Stimulated activated CD4-positive, alpha-beta T cell treated with anti-CD3 and anti-CD28 coated beads, Interleukin-2, amount 100 ng/mL, for 24 hours (primary cell): ENCODE measurements at places on chromosomes 12 and 14.

DNA sequence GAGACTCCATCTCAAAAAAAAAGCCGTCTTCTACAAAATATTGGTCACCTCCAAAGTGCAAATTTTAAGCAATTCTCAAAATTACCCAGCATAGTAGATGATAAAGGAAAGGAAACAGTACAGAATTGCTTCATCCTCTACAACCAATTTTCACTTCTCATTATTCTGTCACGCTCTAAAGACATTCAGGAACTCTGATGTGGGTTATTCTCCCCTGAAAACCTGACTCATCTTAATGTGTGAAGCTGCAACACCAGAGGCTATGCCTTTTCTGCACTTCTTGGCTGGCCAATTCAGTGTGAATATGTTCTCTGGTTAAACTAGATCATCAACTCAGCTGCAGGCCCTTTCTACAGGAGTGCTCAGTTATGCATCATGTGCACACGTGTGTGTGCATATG is 11.0 kb downstream of the PTGER2 start:
- DNase-seq: peak; percentile 51

DNA sequence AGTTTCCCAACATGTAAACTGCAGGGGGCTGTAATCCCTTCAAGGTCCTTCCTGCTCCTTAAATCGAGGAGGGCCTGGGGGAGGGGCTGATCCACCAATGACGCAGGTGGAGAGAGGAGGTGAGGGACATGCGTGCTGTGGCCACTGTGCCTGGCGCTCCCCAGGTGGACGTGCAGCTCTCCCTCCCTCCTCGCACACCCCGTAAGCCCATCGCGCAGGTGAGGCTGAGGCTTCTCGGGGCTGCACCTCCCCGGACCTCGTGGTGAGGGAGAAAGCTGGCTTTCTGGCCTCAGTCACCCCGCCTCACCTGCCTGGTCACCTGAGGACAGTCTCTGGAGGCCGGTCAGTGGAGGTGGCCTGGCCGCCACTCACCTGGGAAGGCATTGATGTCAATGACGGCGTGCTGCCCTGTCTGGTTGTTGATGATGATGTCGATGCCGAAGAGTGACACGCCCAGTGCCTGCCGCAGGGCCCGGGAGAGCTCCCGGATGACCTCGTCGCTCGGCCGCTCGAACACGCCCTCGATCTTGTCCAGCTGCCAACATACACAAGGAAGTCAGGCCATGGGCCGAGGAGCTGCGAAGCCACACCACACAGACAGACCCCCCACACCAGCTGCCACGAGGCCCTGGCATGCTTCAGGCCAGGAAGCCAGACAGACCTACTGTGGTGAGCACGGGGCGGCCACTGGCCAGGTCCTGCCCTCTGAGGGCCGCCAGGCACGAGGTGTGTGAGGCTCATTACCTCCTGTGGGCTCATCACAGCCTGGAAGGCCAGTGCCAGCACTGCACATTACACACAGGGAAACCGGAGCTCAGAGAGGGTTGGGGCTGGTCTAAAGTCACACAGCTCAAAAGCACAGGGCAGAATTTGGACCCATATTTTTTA is 23.3 kb downstream of the CHGA start:
- DNase-seq: no peak

GRCh38 chr12:44960423-44960822 is 84.3 kb upstream of the NELL2 start:
- no peak for DNase-seq

GRCh38 chr14:68945585-68946488 is 33.3 kb downstream of the ACTN1 start:
- DNase-seq: no peak

GRCh38 chr14:58104808-58105207 is 47.2 kb downstream of the ARMH4 start:
- no peak for DNase-seq

DNA sequence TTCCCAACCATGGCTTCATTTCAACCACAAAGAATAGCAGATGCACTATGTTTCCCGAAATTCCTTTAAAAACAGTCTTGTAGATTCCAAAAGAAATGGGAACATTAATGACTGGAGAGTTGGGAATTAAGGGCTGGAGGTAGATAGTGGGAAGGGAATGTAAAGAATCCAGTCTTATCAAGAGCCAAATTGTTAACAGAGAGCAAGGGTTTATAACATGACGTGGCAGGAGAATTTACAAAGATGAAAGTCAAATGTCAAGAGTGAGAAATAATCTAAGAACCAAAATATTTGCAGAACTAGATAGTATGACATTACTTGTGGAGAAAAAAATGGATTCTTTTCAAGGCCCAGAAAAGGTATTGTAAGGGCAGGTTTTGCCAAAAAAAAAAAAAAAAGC is 200.9 kb downstream of the GRIN2B start:
- DNase-seq: no peak

DNA sequence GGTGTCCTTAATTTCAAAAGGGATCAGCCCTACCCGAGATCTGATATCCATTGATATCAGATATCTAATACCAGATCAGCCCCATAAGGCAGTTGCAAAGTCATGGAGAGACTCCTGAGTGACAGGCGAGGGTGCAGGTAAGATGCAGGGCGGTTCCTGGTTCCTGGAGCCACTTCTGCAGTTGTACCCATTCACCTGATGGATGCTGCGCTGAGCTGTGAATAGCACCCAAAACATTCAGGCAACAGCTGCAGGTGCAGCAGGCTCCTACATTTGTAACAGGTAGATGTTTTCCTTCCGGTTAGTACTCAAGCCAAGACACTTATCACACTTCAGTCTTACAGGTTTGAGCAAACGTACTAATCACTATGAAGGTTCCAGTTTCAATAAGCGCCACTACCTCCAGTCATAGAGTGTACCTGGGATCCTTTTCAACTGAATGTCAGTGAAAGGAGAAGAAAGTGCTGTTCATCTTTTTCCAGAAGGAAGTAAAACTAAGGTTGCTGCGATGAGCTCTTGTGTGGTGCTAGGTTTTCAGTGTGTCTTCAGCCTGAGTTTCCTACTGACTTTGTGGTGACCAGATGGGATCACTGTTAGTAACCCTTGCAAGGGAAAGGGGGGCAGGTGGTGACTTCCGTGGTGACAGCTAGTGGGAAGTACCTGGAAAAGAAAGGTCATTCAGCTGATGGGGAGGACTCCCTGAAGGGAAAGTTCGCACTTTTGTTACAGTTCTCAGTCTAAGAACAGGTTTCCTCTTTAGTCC is 1.9 kb downstream of the ATP6V0A2 start:
- peak; percentile 52 for DNase-seq

- DNase-seq: no peak
Measured at GRCh38 chr12:104622928-104623327, 166.2 kb downstream of the CHST11 start.

- DNase-seq: no peak
Measured at GRCh38 chr12:80593766-80594165, 113.7 kb upstream of the MYF6 start.

DNA sequence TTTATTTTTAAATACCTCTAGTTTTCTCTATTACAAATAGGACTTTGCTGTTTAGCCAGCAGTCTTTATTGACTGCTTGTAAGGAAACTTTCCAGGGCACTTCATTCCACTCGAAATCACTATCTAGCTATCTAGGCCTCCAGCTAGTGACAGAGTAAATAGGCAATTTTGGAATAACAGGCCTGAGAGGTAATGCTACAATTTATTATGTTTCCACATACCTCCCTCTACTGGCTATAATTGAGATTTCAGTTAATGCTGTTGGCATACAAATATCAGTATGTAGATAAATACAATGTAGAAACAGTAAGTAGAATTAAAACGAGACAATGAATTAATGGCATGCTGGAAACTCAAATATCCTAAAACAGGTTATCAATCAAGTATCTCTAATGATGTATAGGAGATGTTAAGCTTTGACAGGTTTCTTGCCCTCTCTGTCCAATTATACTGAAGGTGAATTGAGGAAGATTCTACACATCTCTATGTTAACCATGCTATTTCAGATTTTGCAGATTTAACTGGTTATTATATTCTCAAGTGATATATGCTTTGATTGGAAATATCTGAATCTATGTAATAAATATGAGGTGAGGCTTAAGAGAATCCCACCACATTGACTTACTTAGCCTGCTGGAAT is 7.2 kb downstream of the DTD2 start:
- DNase-seq: no peak

GRCh38 chr14:59069163-59069854 is 119.2 kb upstream of the DAAM1 start:
- DNase-seq: no peak

GRCh38 chr14:75443203-75443969 is 15.6 kb downstream of the JDP2 start:
- no peak for DNase-seq

GRCh38 chr12:66235626-66236281 is 46.7 kb downstream of the IRAK3 start:
- no peak for DNase-seq

DNA sequence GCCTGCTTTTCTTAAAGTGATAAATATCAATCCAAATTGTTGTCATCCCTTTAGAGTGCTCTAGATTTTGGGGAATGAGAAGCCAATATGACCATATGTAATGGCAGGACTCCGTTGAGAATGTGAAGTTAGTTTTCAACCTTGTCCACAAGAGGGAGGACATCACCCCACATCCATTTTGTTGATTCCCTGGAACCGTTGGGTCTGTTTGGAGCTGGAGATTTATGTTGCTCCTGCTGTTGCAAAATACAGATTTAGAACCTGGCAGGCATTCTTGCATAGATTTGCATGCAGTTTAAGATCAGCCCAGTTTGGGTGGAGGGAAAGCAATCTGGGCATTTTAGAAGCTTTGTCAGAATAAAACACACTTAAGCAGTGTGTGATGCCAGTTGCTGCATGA is 620.1 kb downstream of the NRXN3 start:
- DNase-seq: no peak

DNA sequence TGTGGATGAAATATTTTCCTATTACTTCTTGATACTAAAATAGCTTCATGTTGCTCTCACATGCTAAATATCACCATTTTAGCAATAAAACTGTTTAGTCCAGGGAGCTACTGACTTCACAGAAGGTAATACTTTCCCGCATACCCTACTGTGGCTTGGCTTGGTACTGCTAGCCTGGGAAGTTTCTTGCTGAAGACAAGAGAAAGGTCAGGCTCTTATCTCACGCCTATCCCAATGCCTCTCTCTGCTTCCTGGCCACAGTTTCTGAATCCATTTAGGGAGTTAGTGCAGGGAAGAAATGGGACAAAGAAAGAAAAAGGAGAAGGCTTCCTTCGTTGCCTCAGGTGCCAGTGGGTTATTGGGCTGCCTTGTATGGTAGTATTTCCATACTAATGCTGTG is 228.3 kb downstream of the MDGA2 start:
- no peak for DNase-seq

GRCh38 chr14:71206123-71206522 is 298.9 kb downstream of the PCNX1 start:
- no peak for DNase-seq

- DNase-seq: no peak
Measured at GRCh38 chr12:51752234-51752889, 96.2 kb downstream of the FIGNL2 start.

GRCh38 chr14:85359505-85359904 is 170.4 kb upstream of the FLRT2 start:
- DNase-seq: no peak

DNA sequence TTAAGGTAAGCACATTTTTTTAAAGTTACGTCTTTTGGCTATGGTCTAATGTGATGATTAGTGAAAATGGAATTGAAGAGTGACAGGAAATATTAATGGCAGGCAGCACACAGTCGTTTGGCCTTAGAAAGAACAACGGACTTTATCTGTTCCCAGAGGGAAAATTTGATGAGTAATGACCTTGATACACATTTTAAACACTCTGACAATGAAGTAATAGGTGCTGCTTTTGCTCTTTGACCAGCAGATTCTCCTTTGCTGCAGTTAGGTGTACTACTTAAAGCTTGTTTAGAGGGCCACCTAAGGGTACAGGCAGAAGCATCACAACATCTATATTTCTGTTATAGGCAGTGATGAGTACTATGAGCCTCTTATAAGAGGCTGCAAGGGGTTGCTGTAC is 27.1 kb upstream of the RNU6-8 start:
- no peak for DNase-seq

- DNase-seq: no peak
Measured at GRCh38 chr14:84750284-84750683, 779.7 kb upstream of the FLRT2 start.

GRCh38 chr12:3727877-3728632 is 24.9 kb downstream of the CRACR2A start:
- DNase-seq: peak; percentile 33

- DNase-seq: no peak
Measured at GRCh38 chr12:14171106-14171505, 189.7 kb upstream of the GRIN2B start.

- no peak for DNase-seq
Measured at GRCh38 chr12:124174451-124175348, 120.2 kb upstream of the RFLNA start.

DNA sequence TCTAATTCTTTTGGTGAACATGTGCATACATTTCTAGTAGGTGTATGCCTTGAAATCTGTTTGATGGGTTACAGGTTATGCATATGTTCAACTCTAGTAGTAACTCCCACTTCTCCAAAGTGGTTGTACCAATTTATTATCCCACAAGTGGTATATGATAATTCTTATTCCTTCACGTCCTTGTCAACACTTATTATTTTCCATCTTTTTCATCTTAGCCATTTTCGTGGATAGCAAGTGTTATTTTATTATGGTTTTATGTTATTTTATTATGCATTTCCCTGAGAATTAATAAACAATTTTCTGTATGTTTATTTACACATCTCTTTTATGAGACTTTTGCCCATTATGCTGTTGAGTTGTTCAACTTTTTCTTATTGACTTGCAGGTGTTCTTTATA is 11.2 kb upstream of the AMIGO2 start:
- no peak for DNase-seq

- no peak for DNase-seq
Measured at GRCh38 chr12:21769307-21769706, 5.2 kb downstream of the KCNJ8 start.

DNA sequence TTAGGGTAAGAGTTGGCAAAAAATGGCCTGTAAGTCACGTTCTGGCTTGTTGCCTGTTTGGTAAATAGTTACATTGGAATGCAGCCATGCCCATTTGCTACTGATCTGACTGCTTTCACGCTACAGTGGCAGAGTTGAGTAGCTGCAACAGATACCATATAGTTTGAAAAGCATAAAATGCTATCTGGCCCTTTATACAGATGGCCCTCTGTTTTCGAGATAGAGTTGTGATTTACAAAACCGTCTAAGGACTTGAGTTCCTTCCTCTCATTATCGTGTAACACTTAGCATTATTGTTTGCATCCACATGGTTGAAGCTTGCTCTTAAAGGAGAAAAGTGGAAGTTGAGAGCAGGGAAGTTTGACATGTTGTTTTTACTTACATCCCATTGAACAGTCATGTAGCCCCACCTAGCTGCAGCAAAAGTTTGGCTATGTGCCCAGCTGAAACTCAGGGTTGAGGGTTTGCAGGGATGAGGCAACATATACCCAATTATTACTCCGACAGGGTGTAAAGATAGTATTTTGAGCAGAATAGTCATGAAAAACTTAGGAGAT is 11.3 kb upstream of the SCFD1 start:
- no peak for DNase-seq

DNA sequence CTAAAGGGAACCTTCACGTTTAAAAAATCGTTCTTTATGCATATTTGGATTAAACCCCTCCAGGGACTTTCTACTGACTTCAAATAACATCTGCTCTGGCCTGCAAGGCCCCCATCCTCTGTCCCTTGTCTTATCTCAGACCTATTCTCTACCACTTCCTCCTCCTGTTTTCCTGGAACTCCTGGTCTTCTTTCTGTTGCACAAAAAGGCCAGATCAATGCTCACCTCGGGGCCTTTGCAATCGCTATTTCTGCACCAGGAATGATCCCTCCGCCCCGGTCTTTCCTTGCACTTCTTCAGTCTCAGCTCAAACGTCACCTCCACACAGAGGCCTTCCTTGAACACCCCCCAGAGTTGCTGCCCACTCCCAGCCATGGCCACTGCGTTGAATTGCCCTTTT is 57.6 kb upstream of the BEGAIN start:
- no peak for DNase-seq

GRCh38 chr12:54497883-54498282 is 331 bp downstream of the NCKAP1L start:
- DNase-seq: no peak
